ENCODE measurements at places on chromosomes 3 and 15. TPM values are rescaled to one million over a fixed set of nuclear protein-coding genes. Genes with fewer than 3 reads are reported as not detected.

- DNase-seq, result no peak
These were observed 51.2 kb upstream of the PCSK6 start for GRCh38 chr15:101540480-101541239.

The SLC35G2 gene
- polyA plus RNA-seq, result 13.3 TPM

The TUSC7 gene
- not detected for polyA plus RNA-seq

GRCh38 chr15:93088981-93089726 is at the start of gene RGMA:
Gene RGMA (minus strand): TSS chr15:93089211. CDS start chr15:93088932, 279 bp downstream.
- DNase-seq, result no peak

DNA sequence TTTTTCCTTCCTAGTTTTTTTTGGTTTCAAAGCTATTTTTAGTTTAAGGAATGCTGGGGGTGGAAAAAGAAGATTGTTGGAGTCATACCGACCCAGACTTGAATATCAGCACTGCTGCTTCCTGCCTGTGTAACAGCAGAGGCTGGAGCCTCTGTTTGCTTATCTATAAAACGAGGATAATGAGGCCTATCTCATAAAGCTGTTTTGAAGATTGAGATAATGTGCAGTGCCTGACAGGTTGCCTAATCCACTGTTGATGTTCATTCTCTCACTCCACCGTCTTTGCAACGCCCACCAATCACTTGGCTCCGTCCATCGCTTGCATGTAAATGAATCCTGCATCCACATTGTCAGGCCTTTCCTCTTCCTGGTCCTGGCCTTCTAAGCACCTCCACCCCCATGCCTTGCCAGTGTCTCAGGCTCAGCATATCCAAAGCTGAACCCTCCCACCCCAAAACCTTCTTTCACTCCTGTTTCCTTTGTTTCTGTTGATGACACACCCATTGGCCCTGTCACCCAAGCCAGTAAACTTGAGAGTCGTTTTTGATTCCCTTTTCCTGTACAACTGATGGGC is 94.9 kb downstream of the MEX3B start:
- DNase-seq, result no peak

The LINGO1 gene
- polyA plus RNA-seq, result not detected

DNA sequence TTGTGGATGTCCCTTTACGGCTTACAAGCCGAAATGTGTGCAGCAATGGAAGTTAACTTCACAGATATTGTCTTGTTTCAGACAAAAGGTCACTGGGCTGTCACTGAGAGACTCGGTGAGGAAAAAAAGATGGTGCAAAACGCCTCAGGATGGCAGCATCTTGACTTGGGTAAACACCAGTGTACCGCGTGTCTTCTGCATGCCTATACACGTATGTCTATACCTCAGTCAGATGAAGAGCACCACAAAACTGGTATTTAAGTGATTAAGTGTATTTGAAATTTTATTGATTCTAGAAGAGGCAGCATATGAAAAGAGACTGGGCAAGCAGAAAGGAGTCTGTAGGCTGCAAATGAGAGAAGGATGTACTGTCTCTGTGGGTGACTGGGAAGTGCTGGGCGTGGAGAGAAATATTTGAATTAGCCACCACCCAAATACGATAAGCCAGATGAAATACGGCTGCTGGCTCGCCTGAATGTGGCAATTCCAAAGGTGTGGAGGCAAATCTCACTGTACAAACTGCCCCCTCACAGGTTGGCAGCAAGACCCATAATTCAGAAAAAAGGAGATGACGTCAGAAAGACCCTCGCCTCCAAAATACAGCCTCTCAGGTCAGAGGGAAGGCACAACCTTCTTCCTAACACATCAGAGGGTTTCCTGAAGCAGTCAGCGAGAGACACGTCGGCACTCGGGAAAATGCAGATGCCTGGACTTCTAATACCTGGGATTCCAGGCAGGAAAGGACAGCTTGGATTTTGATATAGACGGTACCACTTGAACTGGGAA is 53.4 kb upstream of the NEO1 start:
- no peak for DNase-seq

DNA sequence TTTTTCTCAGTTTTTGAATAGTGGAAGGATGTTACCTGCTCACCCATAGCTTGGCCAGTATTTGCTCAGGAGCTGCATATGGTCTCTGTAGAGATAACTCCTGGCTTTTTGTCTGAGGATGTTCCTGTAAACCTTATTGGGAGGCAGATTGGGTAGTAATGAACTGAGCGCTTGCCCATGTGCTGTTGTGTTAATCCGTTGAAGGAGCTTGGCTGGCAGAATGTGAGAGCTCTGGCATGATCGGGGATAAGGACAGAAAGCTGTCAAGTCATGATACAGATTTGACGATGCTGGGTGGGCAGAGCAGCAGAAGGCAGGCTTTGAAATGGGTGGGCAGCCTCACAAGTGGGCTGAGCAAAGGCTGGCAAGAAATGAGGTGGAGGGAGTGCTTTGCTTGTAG is 27.4 kb downstream of the SH3GL3 start:
- no peak for DNase-seq

The CLDN1 gene
- 9.6 TPM for polyA plus RNA-seq

The ANKRD34C gene
- polyA plus RNA-seq, result not detected

The KAT2B gene
- 4.6 TPM for polyA plus RNA-seq

The SAMMSON gene
- not detected for polyA plus RNA-seq

GRCh38 chr3:138948371-138949001 is 1.5 kb downstream of the FOXL2NB start:
- no peak for DNase-seq

DNA sequence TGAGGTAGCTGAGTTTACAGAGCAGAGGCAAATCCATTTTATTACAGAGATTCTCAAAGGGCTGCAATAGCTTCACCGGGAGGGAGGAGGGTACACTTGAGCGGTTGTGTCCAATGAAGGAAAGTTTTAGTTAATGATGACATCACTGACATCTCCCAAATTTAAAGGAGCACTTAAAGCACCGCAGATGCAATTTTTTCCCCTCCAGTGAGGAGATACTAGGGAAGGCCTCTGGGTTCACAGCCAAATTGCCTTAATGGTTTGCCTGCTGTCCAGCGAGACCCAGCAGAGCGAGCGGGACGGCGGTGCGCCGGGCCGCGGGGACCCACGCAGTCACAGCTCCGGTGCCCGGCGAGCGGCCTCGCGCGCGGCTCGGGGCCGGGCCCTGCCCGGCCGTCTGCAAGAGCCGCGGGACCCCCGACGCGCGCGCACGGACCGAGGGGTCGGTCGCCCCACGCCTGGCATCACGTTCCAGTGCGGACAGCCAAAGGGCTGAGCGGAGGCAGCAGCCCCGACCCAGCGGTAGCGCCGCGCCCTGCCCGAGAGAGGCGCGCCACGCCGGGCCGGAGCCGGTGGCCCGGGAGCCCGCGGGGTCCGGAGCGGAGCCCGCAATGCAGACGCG is 160.5 kb upstream of the CHRNA7 start:
- DNase-seq, result no peak

DNA sequence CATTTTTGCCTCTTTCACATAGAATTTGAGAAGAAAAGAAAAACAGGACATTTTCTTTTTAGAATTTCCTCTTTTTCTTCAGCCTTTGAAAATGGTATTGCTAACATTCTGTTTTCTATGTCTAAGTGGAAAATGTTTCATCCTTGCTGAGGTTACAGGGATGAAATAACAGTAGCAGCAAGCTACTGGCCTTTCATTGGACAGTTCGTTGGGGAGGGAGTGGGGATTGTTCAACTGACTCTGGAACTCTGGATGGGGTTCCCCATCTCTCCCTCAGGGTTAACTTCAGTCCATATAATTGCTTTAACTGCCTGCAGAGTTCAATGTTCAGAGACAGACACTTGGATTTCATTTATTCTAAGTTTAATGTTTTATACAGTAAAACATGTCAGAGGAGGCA is 346.0 kb downstream of the NLGN1 start:
- DNase-seq, result no peak
